ENCODE measurements at places on chromosomes 7 and 10.

- DNase-seq: no peak
These were observed 13.2 kb downstream of the RASGEF1A start for GRCh38 chr10:43253461-43254198.

DNA sequence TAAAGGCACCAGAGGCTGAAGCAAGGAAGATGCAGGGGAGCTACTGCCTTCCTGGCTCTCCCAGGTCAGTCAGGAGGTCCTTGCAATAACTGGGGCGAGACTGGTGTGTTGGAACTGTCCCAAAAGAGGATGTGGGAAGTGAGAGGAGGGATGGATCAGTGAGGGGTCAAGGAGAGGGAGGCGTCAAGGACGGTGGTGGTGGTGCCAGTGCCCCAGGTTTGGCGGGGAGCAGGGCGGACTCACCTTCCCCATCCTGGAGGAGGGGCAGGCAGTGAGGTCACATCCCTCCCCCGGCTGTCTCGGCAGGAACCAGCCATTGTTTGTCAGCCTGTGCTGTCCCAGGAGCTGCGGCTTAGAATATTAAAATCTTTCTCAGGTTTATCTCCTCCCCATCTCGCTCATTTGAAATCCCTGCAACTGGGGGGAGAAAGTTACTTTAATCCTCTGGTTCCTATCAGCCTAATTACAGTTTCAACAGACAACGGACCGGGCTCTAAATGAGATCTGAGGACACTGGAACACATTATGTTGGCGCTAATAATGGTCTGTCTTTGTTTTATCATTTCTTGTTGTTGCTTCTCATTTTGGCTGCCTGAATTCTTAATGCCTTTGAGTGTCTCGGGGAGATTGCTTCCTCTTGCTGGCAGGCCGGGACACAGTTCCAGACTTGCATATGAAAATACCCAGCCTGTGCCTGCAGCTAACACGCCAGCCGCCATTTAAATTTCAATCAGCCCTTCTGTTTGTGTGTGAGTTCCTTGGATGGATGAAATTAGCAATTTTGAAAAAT is 387.5 kb downstream of the RPS24 start:
- peak; percentile 22 for DNase-seq

DNA sequence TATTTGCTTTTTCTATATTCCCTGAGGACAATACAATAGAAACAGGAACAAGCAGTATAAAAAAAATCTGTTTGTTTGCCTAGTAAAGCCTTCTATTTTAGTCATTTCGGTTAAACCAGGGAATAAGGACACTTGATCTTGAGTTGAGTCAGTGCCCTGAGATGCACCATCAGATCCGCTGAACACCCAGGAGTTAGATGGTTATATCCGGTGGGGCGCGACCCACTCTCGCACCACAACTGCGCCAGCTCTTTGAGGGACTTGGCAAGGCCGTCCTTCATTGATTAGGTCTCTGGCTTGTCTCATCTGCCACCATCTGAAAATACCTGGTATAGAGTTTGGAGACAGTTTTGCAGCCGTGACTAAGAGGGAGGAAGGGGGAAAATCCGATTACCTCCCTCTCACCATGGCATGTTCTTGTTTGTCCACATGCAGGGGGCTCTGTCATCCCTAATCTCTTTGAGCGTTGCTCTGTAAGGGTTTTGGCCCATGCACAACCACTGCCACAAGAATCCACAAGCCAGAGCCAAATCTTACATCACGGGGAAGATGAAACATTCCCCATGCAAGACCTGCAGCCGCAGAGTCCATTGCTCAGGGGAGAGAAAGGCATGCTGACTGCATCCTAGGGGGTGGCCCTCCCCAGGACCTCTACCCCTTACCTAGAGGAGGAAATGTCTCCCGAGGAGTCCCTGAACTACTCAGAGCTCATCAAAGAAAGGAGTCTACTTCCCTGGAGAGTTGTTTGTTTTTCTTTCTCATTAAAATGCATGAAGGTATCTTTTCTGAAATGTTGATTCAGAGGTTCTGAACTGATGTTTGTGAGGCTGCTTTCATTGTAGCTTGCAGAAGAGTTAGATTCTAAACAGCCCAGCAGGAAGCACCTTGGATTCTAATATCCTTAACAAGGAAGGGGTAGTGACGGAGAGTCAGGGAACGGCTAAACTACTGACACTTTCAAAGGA is 101.6 kb upstream of the FAM171A1 start:
- DNase-seq: peak; percentile 20

DNA sequence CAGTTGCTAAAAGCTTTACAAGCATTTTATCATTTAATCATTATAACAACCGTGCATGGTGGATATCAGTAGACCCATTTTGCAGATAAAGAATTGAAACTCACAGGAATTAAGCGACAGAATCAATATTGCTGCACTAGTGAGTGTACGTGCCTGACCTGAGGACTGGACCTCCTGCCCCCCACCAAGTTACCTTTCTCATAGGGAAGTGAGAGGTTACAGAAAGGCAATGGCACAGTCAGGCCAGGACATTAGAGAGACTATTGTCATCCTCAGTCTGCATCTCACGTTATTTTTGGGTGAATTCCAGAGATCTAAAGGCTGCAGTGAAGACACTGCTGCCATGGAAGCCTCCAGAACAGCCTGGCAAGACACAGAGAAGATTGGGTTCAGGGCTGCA is 80.9 kb downstream of the WDFY4 start:
- DNase-seq: no peak

GRCh38 chr10:79292891-79293746 is 54.1 kb upstream of the PPIF start:
- peak; percentile 35 for DNase-seq

GRCh38 chr7:18357691-18358090 is 137.9 kb upstream of the HDAC9 start:
- peak; percentile 15 for DNase-seq

DNA sequence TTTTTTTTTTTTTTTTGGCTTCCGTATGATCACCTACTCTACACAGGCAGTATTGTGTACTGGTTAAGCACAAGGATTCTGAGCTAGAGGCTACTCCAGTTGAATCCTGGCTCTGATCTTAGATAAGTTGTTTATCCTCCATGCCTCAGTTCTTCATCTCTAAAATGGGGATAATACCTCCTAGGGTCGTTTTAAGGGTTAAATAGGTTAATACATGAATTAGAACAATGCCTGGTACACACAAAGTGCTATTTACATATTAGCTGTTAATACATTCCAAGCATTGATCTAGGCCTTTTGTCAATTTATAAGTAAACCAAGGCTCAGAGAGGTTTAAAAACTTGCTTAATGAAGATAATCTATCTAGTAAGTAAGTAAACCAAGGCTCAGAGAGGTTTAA is 59.0 kb downstream of the ST7 start:
- no peak for DNase-seq
